ENCODE measurements at places on chromosomes 6 and 20.

DNA sequence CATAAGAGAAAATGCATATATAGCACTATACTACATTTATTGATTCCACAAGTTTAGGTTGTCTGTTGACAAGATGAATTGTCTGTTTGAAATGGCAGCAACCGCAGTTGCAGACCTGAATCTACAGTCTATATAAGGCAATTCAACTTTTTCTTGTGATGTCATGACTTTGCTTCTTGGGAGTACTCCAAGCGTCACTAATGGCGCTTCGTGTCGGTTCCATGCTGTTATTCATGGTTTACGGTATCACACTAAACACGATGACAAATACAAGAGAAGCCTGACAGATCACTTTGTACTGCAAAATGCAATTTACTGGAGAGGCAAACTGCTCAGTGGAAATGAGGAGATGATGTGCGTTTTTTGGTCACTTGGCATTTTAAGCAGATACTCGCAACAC lies 280.3 kb upstream of the TCF21 start:
- no peak for DNase-seq

- no peak for DNase-seq
These were observed 209.9 kb upstream of the PRND start for GRCh38 chr20:4511776-4512175.

GRCh38 chr6:111818539-111819226 lies 54.6 kb downstream of the FYN start:
- DNase-seq, result peak; percentile 14

DNA sequence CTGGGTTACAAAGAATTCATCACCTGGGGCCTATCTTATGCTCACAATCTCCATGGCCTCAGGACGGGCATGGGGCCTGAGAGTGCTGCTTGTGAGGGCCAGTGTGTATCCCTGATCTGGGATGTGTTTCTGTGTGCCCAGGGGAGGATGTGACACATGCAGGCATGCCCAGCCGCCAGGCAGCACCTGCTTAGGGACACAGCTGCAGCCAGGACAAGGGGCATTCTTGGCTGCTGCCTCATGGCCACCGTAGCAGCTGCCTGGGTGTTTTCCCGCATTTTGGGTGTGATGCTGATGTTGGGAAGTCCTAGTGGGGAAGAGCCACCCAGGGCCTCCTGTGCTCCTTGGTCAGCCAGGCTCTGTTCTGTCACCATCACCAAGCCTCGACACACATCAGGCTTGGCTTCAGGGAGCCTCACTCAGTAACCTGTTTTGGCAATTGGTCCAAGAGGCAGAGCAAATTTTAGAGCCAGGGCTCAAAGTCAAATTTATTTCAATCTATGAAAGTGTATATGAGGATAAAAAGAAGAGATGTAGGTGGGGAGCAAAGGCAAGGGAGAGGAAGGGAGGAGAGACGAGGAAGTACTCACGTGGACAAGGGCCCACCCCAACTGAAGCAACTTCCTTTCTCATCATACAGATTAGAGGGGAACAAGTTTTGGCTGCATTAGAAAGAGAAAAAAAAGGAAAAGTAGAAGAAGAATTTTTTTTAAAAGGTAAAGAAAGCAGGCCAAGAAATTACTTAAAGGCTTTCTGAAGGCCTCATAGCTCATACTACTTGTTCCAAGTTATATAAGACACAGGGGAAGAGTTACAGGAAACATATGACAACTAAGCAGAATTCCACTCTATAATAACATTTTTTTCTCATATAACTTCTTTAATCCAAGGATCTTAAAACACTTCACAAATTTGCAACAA lies 269.9 kb upstream of the SUPT3H start:
- DNase-seq, result no peak

- no peak for DNase-seq
These were observed 185.8 kb upstream of the RAB32 start for GRCh38 chr6:146357578-146358430.

DNA sequence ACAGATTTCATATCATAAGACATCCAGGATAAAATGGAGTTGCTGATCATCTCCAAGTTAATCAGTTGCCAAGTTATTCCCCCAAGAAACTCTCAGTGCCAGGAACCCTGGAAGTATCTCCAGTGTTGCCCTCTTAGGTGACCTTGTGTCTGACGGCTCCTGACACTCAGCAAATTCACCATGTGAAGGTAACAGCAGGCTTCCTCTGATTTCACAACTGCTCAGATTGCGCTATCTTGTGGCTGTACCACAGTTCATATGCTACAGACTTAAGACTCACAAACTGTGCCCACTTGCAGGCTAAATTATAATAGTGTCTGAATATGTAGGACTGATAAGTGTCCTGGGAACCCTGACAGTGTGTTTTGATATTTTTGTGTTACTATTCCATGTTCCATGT lies 186.6 kb upstream of the OPRM1 start:
- no peak for DNase-seq

- DNase-seq, result no peak
These were observed 114.0 kb downstream of the RCAN2 start for GRCh38 chr6:46377209-46377608.

GRCh38 chr6:46011188-46012085 lies 4.2 kb downstream of the CLIC5 start:
- no peak for DNase-seq

GRCh38 chr6:157284738-157285421 lies 38.4 kb downstream of the TMEM242 start:
- no peak for DNase-seq

DNA sequence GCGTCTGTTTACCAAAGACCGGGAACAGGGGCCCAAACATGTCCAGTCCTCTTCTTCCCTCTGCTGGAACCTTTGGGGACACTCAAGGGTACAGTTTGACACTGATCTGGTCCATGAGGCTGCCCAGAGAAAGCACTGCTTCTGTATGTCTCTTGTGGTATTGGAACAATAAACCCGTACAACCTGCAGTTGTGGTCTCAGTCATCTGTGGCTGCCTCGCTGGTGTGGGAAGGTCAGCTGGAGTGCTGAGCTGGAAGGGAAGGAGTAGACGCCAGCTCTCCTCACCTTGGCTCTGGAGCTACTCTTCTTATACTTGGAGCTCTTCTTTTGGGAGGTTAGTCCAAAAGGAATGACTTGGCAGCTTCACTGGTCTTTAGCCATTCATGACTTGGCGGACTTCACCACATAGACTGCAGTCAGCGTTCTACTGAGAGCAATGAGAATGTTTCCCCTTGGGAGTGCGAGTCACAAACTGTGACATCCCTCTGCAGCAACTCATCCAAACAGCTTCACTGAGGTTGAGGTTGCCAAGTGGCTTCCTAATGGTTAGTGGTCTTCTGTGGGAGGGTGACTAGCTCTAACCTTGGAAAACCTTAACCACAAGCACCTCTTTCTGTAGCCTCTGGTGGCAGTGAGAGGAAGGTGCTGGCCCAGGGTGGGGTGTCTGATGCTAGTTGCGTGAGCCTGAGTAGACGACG lies 81.2 kb downstream of the ASXL1 start:
- DNase-seq, result peak; percentile 69

DNA sequence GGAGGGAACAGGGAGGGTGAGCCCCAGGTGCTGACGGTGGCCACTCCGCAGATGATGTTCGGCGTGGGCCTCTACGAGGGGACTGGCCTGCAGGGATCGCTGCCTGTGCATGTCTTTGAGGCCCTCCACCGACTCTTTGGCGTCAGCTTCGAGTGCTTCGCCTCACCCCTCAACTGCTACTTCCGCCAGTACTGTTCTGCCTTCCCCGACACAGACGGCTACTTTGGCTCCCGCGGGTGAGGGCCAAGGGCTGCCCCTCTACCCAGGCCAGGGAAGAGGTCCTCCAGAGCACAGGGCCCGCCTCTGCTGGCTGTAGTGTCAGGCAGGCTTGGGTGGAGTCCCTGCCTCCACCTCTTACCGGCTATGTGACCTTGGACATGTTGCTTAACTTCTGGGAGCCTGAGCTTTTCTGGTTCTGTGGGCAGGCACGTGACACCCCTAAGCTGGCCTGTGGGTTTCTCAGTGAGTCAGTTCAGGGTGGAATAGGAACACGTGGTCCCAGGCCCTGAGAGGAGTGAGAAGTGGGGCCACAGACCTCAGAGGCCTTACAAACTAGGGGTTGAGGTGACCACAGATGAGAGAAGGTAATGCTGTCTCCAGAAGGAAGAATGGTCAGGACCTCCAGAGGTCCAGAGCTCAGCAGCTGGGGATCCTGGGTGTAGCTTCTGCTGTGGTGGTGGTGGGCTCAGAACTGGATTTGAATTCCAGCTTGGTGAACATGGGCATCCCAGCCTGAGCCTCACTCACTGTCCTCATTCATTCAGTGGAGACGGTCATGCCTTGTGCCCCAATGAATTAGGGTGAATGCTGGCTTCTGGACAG lies 11.9 kb downstream of the PCIF1 start:
- peak; percentile 71 for DNase-seq

- DNase-seq, result no peak
These were observed 52.4 kb upstream of the GGTLC1 start for GRCh38 chr20:24040896-24041459.

GRCh38 chr6:41739041-41739440 lies 3.6 kb upstream of the TFEB start:
- DNase-seq, result no peak

DNA sequence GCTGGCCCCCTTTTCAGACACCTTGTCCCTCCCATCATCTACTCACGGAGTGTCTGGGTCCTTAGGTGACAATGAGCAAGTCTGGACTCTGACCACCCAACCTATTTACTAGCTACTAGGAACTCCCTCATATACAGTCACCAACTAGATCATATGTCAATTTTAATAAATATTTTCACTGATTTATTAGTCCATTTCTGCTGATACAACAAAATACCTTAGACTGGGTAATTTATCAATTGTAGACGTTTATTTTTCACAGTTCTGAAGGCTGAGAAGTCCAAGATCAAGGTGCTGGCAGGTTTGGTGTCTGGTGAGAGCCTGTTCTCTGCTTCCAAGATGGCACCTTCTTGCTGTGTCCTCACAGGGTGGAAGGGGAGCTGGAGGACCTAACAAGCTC lies 229.7 kb downstream of the PTPRT start:
- no peak for DNase-seq

- peak; percentile 16 for DNase-seq
These were observed 898.9 kb upstream of the EYS start for GRCh38 chr6:66605971-66606370.

- DNase-seq, result no peak
These were observed 22.4 kb downstream of the ELOVL2 start for GRCh38 chr6:11021714-11022113.

DNA sequence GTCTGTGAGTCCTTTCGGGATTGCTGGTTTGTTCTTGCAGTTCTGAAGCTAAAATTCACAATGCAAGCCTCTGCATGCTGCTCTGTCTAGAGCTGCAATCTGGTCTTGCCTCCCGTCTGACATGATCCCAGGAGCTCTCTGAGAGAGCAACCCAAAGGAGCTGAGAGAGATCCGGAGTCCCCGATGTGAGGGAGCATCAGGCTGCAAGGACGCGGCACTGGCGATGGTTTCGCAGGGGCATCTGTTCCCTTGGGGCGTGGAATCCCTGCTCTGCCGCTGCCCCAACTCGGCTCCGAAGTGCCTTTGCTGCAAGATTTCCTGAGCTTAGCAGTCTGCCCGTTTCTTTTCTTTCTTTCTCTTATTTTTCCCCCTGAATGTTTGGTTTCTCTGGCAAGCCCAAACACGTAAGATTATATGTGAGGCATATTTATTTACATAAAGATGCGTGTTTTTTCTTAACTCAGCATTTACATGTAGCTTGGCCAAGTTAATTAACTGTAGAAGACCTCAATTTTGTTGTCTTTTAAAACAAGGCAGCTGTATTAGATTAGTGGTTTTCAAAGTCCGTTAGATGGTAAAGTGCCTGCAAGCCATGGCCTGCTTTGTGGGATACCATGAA lies 873.0 kb downstream of the KIF16B start:
- DNase-seq, result no peak

DNA sequence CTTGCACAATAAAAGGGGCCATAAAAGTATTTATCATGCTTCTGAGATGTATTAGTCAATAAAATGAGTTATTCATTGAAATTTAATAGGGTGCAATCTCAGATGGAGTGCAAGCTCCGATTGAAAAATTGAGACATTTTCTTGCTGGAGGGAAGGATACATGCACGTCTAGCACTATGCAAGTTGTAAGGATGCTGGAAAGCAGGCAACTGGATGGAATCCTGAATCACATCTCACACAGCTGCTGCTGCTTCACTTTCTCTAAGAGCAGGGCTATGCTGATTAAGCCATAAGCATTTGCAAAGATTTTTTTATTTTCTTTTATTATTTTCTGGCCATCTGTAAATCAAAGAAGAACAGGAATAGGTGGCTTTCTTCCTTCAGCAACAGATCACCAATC lies 308.8 kb upstream of the EPHA7 start:
- DNase-seq, result no peak

DNA sequence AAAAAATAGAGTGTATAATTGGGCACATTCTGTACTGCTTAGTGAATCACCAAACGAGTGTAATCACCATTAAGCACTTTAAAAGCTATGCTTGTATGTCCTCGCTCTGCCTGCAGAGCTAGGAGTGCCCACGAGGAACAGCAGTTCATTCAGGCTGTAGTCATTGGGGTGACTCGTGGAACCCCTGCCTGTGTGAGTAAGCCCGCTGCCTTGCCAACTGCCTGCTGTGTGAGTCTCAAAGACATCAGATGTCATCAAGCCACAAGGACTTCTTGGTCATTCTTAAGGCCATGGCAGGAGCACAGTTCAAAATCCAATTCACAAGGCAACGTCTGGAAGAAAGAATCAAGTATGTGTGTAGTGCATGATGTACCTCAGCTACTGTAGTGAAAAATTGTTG lies 60.4 kb downstream of the FOXO3 start:
- DNase-seq, result peak; percentile 53

DNA sequence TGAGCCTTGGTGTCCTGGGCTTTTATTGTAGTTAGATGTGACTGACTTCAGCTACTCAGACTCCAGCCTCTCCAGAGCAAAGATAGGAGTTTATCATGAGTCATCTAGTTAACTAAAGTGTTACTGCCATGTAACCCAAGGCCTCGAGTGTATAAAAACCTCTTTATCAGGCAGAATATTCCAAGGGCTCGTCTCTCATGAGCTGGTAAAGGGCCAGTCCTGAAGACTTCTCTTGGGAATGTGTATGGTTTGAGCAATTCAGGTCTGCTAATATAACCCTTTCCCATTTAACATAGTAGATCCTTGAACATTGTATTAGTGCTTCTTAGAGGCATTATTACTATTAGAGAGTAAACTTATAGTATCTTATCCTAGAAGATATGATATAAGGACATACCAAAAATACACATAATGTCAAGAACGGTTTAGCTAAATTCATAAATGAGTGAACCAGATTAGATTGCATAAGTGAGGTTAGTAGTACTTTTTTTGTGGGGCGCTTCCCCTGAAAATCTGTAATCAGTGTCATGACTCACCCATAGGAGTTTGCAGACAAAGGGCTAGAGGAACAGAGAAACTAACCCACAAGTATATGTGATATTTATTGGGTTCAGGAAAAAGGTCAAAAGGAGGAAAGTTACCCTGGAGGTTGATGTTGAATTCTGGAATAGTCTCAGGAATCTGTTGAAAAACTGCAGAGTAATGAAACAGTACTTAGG lies 16.0 kb downstream of the DSE start:
- peak; percentile 13 for DNase-seq

GRCh38 chr20:37519508-37520418 lies 1.3 kb upstream of the NNAT start:
- no peak for DNase-seq
